Fibroblast of villous mesenchyme (primary cell): ENCODE measurements at places on chromosomes 11 and 22.

DNA sequence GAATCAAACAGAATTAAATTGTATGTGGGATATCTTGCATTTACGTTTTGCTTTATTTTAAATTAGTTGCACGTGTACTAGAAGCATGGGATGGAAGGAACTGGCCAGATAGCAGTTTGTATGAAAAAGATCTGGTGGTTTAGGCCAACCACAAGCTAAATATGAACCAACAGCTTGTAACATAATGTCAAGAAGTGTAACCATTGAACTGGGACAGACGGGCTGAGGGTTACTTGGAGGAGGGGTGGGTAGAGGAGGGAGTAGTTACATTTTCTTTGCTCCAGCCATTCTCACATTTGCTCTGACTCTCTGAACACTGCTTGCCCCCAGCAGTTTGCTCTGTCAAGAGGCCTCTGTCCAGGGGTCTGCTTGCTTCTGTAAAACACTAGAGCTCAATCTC lies 31.7 kb upstream of the CXCR5 start:
- DNase-seq = no peak

DNA sequence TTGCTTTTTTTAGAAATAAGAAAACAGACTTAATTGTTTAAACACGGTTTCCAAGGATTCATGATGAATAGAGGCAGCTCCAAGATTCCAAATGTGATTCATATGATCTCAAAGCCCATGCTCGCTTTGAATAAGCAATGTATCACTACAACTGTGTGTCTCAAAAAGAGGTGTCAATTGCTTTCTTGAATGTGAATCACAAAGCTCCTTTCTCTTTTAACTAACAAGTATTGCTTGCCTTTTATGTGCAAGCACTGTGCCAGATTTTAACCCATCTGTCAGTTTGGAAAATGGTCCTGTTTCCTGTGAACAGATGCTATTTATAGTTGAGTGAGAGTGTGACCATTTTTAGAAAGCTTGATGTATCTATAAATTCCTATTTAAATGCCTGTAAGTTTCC lies 6.5 kb downstream of the OOSP1 start:
- DNase-seq = no peak

- no peak for DNase-seq
Observed at GRCh38 chr11:129592191-129592590, 216.5 kb downstream of the BARX2 start.

DNA sequence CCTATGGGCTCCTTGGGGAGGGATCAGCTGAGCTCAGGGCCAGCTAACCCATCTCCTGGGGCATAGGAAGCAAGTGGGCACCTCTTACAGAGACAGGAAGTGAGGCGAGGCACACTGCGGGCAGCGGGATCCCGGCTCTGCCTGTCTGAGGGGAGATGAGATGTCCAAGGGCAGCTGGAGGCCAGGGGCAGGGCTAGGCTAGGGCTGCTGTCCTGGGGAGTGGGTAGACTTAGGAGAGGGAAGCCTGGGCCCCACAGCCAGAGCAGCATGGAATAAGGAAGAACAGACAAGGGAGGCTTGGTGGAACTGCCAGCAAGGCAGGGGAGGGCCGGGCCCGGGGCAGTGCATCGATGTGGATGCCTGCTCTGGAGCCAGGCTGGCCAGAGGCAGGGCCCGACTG lies 76.3 kb downstream of the MORC2 start:
- no peak for DNase-seq

- DNase-seq = no peak
Observed at GRCh38 chr22:38837414-38837928, 6.4 kb downstream of the NPTXR start.

GRCh38 chr11:134742224-134742612 lies 330.2 kb upstream of the B3GAT1 start:
- DNase-seq = peak; percentile 80

- no peak for DNase-seq
Observed at GRCh38 chr11:88326099-88326498, 11.4 kb downstream of the CTSC start.

GRCh38 chr22:32695451-32695891 lies 106.0 kb upstream of the TIMP3 start:
- DNase-seq = peak; percentile 91

DNA sequence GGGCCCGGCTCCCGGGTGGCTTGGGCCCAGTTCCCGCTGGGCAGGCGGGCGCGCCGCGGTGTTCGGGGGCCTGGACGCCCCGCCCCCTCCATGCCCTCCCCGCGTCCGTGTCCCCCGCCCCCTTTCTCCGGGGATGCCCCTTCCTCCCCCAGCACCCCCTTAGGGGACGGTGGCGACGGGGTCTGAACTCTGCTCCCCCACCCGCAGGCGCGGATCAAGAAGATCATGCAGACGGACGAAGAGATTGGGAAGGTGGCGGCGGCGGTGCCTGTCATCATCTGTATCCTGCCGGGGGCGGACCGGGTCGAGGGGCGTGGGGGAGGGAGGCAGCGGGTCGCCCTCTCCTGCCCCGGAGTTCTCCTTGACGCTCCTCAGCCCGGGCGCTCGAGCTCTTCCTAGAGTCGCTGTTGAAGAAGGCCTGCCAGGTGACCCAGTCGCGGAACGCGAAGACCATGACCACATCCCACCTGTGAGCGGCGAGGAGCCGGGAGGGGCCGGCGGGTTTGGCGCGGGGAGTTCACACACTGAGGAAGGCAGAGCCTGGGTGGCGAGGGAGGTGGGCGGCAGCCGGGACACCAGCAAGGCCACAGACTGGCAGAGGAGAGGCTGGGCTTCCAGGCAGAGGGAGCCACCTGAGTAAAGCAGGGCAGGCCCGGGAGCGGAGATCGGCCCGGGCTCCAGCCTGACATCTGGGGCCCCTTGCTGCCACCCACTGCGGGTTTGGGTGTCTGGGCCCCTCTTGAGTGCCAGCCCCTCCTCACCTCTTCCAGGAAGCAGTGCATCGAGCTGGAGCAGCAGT lies 546 bp downstream of the DRAP1 start:
- DNase-seq = no peak

- peak; percentile 40 for DNase-seq
Observed at GRCh38 chr11:103327721-103328120, 218.5 kb downstream of the DYNC2H1 start.

GRCh38 chr11:59207988-59208451 lies 4.7 kb downstream of the MPEG1 start:
- DNase-seq = peak; percentile 70

- DNase-seq = no peak
Observed at GRCh38 chr11:60854140-60854846, 1.5 kb downstream of the PTGDR2 start.

GRCh38 chr11:95556011-95556341 lies 233.6 kb downstream of the FAM76B start:
- DNase-seq = no peak

DNA sequence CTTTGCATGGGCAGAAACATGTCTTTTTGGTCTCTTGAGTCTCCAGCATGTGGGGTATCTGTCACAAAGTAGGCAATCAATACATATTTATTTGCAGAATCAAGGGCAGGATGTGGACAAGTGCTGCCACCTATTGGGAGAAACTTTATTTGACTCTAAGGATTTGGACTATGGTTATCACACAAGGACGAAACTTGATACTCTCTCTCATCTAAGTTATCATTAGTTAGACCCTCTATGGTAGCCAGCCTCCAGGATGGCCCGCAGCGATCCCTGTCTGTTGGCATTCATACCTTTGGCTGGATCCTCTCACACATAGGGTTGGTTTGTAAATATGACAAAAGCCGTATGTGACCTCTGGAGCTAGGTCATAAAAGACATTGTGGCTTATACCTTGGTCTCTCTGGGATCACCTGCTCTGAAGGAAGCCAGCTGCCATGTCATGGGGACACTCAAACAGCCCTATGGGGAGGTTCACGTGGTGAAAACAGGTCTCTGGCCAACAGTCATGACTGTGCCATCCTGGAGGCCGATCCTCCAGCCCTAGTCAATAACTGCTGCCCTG lies 1.1 kb upstream of the FBXO7 start:
- DNase-seq = peak; percentile 67

DNA sequence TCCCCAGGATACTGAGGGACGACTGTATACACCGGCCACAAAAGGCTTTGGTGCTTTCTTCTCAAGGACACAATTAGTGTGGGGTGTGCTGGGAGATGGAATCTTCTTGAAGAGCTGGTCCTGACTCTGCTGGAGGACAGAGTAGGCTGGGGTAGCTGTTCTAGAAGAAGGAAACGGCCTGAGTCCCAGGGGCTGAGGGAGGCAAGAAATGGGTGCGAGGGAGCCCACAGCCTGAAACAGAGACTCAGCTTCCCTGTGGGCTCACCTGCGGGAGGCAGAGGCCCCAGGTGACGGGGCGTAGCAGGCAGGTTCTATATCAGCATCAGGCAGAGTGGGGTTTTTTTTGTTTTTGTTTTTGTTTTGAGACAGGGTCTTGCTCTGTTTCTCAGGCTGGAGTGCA lies 36.6 kb downstream of the PARVG start:
- no peak for DNase-seq

DNA sequence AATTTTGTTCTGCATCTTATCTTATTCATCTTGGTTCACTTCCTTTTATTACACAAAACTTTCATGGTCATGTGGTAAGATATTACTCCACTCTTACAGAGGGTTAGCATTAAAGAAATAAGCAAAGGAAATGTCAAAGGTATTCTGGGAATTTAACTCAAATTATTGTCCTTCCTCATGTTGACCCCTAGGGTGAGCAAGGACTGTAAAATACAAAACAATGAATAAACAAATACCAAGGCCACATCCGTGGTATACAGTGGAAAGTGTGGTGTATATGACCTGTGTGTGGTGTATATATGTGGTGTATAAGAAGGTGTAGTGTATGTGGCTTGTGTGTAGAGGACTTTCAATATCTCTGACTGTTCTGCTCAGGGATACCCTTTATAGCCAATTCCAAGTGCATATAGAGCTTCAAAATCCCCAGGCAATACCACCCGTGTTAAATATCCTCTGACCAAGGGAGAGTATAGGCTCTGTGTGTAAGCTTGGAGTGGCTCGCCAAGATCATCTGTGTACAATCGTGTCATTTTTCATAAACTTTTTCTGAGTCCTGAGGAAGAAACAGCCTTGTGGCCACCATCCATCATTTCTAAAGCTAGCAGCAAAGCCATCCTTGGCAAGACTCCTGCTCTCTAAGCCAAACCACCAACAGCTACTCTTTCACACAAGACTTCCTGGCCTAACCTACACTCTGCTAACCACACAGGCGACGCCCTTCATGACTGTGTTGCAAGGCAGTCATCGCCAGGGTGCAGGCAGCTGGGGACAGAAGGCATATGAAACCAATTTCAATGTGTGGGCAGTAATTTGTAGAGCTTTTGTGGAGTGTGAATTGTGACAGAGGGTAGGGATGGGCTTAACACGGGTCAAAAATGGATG lies 548.0 kb downstream of the ETS1 start:
- peak; percentile 91 for DNase-seq

DNA sequence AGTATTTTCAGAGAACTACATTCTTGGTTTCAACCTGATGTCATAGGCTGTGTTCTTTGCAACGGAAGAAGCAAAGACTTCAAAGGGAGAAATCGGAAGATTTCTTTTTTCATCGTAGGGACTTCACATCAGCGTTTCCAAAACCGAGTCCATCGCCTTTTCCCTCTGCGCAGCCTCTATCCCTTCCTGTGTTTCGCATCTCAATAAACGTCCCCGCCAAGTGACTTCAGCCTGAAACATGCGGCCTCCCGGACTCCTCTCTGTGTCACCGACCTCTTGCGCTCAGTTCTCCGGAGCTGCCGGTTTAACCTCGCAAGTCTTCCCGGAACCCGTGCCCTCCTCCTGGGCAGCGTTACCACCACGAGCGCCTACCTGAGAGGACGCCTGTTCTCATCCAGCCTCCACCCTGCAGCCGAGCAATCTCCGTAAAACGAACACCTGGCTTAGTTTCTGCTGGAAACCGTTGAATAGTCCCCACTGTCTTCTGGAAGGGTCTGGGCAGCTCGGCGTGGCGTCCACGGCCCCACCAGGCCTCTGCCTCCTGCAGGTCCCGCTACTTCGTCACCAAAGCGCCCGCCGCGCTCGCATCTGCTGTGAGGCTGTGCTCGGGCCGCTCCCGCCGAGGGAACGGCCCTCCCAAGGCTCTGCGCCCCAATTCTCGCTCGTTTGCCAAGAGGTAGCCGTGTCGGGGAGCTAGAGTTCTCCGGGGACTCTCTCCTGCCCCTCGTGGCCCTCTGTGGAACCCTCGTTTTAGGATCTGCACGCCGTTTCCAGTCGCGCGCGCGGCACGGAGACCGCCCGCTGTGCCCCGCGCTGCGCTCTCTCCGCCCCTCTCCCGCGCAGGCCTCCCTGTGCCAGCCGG lies at the start of gene GLB1L3:
GLB1L3 (plus strand) TSS at position 846 of the 862 bp plus-strand sequence. CDS start 362 bp downstream, outside the sequence.
- DNase-seq = no peak

DNA sequence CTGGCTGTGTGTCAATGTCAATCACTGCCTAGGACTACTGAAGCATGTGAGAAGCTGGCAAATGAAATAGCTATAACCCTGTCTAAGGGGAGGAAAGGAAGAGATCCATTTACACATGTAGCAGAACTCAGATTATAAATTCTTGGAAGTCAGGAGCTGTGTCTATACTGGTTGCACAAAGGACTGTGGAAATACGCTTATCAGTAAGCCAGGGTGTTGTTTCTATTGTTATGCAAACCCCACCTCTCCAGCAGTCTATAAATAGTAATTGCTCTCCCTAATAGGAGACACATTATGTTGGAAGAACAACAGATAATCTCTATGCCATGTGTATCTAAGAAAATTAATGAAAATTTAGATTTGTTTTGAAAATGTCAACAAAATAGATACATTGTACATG lies 693.4 kb upstream of the CCDC90B start:
- no peak for DNase-seq

DNA sequence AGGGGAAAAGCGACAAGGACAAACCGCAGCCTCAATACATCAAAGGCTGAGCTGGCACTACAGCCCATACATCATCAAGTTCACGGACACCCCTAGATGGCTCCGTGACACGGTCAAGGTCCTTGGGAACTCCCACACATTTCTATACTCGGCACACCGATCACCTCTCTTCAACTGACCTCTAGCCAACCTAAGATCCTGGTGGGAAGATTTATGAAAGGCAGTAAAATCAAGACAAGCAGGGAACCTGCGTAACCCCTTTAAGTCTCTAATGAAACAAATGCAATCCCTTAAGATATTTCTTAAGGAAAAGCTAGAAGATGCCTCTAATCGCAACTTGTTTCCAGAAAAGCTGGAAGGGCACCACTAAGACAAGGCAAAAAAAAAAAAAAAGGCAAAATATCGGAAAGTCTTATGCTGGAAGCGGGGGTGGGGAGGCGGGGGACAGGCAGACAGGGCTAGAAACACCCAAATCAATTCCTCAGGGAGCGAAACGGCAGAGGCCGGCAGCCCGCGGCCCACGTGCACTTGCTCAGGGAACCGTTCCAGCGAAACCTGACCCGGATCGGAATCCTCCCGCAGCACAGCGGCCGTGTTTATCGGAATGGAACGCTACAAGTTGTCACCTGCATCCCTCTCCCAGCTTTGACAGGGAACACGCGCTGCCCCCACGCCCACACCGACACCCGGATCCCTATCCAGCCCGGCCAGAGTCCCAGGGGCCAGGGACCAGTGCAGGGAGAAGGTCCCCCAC lies 1.4 kb downstream of the ARHGAP20 start:
- DNase-seq = peak; percentile 42
